ENCODE measurements at places on chromosomes 12 and 14.

GRCh38 chr12:116539361-116539771, 19.8 kb upstream of the MAP1LC3B2 start:
- DNase-seq = no peak

GRCh38 chr12:114895827-114896226, 211.9 kb upstream of the TBX3 start:
- no peak for DNase-seq

DNA sequence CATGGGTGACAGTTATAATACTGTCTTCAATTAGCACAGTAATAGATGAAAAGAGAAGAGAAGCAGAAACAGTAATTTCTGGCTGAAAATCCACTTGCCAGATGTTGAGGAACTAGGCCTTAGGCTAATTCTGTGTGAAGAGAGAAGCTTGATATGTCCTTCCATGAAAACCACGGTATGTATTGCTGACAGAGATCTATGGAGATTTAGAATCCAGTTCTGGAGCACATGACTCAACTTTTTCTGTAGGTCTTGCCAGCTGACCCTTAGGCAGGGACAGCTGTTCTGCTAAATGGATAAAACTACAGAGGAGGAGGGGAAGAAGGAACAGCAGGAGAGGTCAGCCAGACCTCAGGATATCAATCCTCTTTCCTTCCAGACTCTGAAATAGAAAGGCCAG, 211.5 kb downstream of the PRKD1 start:
- DNase-seq = no peak

GRCh38 chr12:67804168-67804567, 155.6 kb downstream of the DYRK2 start:
- no peak for DNase-seq

DNA sequence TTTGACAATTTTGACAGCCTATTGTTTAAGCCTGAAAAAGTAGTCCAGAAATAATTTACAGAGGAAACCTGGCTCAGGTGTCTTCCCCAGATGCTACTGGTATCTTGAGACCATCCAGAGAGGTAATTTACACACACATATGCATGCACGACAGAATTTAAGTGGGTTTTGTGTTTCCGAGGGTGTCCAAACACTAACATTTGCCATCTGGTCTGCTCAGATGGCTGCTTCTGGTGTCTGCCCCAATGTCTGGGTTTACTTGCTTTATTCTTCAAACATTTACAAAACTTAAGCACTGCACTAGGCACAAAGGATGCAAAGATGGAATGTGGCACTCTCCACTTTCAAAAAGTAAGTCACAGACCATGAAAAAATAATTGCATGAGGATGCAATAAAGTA, 226.6 kb upstream of the EGLN3 start:
- DNase-seq = no peak

- no peak for DNase-seq
These were observed 181.9 kb downstream of the PAH start for GRCh38 chr12:102735104-102735503.

GRCh38 chr12:96233168-96233567, 39.0 kb downstream of the ELK3 start:
- DNase-seq = no peak

DNA sequence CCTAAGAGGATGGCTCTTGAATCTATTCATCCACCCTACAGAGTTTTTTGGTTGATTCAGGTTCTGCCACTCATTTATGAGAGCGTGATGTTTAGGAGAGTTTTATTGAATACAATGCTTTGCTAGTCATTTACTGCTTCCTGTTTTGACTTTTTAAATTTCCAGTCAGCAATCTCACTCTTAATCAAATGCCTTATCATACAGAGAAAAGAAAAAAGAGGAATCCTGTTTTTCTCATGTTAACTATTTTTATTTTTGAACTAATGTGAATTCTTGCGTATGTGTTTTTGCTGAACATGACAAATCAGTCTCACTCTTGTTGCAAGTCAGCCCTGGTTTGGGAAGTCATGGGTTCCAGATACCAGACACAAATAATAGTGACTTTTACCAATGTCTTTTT, 22.1 kb upstream of the LGMN start:
- DNase-seq = no peak

DNA sequence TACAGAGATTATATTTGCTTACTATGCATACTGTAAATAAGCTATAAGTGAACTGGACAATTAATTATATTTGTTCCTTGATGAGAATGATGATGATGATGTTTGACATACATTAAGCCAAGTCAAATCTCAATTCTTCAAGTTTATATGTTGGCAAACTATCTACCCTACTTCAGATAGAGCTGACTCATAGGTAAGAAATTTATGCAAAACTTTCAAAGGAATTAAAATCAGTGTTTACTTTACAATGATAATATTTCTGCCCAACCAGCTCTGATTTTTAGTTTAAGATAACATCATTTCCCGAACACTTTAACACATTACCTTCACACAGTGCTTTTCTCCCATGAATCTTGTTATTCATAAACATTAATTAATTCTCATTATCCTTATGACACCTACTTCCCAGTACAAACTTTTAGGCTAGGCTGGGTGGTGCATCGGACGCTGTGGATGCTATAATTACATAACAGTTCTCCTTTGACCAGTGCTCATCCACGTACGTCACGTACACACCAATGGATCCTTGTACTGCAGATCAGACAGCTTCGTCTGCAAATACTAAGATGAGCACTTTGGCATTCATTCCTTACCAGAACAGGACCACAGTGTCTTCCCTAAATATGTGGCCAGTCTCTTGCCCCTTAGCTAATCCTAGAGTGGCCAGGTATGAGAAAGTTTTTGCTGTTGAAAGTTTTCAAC, 18.3 kb downstream of the BMP4 start:
- no peak for DNase-seq

- no peak for DNase-seq
These were observed 190.6 kb downstream of the TMX1 start for GRCh38 chr14:51430633-51431032.

GRCh38 chr14:103576371-103577024, 13.7 kb downstream of the COA8 start:
- DNase-seq = no peak

DNA sequence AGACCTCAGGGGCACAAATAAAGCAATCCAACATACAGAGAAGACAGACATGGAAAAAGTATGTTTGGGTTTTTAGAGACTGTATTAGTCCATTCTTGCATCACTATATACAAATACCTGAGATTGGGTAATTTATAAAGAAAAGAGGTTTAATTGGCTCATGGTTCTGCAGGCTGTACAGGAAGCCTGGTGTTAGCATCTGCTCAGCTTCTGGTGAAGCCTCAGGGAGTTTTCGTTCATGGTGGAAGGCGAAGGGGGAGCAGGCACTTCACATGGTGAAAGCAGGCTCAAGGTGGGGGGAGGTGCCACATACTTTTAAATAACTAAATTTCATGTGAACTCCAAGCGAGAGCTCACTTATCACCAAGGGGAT, 3.7 kb upstream of the PPP2R5C start:
- DNase-seq = no peak

DNA sequence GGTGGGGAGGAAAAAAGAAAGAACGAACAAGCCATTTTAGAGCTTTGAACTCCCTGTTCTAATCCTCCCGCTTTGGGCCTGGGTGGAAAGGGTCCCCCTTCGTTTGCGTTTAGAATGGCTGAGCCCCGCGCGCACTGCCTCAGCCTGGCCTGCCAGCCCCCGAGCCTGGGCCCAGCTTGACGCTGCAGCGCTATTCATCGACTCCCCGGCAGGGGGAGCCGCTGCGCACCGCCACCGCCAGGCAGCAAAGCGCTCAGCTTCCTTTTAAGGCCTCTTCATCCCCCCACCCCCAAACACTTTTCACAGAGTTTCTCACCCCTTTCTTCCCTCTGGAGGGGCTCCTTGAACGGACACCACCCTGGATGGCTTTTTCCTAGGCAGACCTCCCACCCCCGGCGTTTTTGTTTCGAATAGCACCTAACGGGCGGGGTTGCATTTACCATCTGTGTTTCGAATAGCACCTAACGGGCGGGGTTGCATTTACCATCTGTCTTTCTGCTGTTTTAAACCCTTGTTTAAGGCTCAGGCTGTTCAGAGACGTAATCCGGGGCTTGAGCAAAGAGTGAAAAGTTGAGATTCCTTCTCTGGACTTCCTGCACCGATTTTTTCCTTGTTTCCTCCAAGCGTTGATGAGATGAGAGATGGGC, 56.4 kb upstream of the PIWIL1 start:
- DNase-seq = peak; percentile 10

GRCh38 chr12:122356192-122356635, 66.3 kb downstream of the CLIP1 start:
- peak; percentile 13 for DNase-seq

DNA sequence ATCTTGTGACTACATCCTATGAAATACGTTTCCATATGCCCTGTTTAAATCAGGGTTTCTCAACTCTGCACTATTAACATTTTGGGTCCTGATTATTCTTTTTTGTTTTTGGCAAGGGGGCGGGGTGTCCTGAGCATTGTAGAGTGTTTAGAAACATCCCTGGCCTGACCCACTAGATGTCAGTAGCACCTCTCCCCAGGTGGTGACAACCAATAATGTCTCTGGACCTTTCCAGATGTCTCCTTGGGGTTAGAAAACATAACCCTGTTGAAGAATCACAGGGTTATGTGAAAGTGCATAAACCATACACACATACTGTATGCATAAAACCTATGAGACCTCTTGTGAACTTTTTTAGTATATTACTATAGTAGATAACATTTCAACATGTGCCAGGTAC, 1.4 kb downstream of the ACAD10 start:
- no peak for DNase-seq

GRCh38 chr14:24863968-24864684, 185.8 kb downstream of the STXBP6 start:
- DNase-seq = no peak

DNA sequence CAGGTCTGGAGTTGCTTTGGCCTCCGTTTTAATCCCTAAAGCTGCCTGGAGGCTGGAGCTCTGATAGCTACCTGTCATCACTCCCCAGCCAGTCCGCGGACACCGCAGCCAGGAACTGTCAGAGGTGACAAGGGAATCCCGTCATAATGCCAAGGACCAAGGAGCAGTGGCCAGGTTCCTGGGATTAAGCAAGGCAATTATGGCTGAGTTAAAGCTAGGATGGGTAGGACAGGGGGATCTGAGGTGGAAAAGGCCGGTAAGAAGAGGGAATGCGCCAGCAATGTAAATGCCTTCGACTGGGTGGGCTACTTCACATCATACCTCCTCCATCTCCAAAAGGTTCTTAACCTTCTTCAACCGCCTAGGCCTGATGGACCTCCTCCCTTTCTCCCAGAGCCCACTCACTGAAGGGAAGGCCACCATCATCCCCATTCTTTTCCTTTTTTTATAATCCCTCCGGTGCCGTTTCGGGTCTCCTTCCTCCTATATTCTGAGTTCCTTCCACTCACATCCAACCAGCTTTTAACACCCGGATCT, 1.9 kb downstream of the PPP1R3E start:
- peak; percentile 60 for DNase-seq

GRCh38 chr12:112839386-112839972, 47.9 kb downstream of the RPH3A start:
- no peak for DNase-seq

DNA sequence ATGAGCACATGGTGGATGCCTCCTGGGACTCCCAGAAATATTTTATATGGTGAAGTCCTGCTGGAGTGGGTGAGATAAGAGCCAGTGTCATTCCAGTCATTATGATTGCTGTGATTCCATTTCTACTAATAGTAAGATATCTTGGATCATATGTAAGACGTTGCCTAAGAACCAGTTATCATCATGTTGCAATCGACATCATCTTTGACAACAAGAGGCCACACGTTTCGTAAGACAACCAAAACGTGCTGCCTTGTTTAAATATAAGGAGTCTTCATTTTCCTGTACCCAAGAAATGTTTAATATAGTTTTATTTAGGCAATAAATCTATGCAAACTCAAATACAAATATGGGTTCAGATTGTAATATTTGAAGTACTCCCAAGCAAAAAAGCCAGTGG, 58.4 kb downstream of the SPTSSA start:
- DNase-seq = peak; percentile 35

GRCh38 chr14:52661314-52661713, 34.0 kb downstream of the ERO1A start:
- no peak for DNase-seq

DNA sequence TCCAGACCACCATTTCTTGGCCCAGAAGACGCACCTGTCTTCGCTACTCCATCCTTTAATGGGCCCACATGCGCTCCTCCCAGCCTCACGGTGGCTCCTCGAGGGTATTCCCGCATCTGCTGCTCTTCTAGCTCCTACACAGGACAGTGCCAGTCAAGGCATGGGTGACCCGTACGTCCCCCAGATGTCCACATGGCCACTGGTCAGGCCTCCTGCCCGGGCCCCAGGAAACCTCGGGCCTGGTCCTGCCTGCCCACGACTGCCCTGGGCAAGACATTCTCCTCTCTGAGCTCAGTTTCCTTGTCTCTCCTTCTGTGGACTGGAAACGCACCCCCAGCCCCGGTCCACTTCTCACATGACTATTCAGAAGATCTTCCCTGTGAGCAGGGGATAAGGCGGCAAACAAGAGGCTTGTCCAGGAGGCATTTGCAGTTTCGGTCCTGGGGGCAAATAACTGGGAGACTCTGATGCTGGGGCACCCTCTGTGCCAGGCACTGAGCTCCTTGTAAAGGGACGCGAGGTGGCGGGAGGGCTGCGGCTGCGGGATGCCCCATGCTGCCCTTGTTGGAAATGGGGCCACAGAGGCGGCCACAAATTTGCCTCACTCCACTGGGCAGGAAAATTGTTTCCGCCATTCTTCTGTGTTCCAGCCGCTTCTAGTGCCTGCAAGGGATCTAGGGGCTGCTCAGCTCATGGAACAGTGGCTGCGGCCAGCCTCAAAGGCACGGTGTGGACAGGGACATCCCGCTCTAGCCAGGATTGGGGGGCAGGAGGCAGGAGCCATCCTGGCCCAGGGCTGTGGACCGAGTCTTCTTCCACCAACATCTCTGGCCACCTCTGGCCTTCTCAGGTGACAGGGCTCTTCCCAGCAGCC, 6.8 kb upstream of the BEGAIN start:
- no peak for DNase-seq

DNA sequence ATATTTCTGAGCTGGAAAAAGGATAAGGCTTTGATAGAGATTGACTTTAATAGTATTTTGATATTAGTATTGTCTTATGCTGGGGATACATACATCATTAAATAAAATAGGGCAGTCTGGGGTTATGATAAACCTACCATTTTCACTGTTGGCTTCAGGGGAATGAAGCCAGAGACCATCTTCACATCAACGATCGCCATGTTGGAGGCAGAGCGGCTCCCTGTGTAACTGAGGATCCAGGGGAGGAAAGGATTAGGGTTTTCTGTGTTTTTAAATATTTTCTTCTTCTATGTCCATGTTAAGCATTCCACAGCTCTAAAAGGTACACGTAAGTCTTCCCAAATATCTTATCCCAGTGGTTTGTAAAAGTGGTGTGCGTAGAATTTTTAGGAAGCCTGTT, 45.4 kb downstream of the A2M start:
- no peak for DNase-seq

GRCh38 chr12:130765186-130765659, 49.1 kb upstream of the RIMBP2 start:
- DNase-seq = no peak

- no peak for DNase-seq
These were observed at the start of gene CLEC2D for GRCh38 chr12:9669534-9669933. Gene CLEC2D (plus strand): TSS chr12:9669713. CDS start chr12:9669735, 22 bp downstream.

GRCh38 chr14:92794547-92794941, 439 bp downstream of the GOLGA5 start:
- peak; percentile 6 for DNase-seq

GRCh38 chr14:104806625-104807465, 5.9 kb downstream of the ZBTB42 start:
- no peak for DNase-seq

GRCh38 chr14:72863216-72864006, 30.5 kb downstream of the DPF3 start:
- no peak for DNase-seq

Data from CD14-positive monocyte (primary cell).